ENCODE measurements at places on chromosomes 13 and 19.

DNA sequence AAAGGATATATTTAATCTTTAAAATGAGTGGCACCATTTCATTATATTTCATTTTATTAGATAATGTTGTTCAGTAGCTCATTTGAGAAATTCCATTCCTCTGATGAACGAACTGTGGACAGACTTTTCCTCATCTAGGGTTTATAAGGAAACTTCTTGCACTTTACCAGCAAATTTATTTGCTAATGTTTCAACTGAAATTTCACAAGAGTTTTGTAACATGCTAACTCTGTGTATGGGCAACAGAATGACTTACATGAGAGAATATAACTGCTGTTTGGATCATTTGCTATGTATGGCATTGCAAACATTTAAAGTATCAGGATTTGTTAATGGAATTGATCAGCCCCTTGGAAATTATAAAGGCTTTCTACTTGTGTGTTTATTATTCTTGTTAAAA is 3.7 kb upstream of the IRS2 start:
- DNase-seq: no peak

DNA sequence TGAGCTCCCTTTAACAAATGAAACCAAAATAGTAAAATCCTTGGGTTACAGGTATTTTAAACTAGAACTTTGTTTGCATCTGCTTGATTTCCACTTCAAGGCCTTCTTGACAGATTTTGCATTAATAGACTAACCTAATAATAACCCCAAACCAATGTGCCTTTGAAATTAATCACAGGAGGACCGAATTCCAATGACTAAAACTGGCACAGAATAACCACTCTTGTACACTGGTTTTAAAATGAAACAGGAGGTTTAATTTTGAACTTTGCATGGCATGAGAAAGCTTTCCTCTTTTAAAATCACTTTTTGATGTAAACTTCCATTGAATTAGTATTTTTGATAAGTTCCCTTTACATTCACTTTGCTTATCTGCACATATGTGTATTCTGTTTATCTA is 269.6 kb downstream of the SLITRK5 start:
- DNase-seq: no peak

GRCh38 chr13:43546251-43546650 is 240.5 kb downstream of the ENOX1 start:
- no peak for DNase-seq

DNA sequence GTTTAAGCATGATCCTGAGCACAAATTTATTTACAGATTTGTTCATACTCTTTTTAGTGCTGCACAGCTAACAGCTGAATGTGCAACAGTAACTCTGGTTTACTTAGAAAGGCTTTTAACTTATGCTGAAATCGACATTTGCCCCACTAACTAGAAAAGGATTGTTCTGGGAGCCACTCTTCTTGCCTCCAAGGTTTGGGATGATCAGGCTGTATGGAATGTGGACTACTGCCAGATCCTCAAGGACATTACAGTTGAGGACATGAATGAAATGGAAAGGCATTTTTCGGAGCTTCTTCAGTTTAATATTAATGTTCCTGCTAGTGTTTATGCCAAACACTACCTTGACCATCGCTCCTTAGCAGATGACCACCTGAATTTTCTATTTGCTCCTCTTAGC is 16.0 kb downstream of the ZNF100 start:
- no peak for DNase-seq

- DNase-seq: no peak
Measured at GRCh38 chr13:77387607-77388200, 60.8 kb upstream of the MYCBP2 start.

DNA sequence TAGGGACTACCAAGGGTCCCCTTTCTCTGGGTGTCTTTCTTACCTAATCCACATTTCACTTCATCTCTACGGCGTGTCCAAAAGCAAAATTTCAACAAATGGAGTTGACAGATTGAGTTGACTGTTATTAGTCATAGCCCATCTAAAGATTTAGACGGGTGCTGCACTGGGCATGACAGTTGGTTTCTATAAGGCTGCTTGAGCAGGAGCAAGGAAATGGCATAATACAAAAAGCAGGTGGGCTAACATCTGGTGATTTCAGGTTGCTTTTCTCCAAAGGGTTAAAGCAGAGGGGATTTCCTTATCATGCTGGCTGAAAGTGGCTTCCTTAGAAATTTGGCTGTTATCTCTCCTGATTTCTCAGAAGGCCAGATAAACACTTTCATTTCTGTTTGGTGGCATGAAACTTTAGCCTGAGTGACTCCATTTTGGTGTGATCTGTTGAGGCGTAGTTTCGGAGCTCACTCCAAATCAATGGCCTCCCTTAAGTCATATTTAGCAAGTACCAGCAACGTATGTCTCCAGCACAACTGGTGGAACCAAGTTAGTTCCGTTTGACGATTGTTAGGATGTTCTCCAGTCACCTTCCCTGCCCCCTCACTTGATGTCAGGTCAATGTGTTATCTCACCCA is 440.4 kb downstream of the FGF9 start:
- no peak for DNase-seq

DNA sequence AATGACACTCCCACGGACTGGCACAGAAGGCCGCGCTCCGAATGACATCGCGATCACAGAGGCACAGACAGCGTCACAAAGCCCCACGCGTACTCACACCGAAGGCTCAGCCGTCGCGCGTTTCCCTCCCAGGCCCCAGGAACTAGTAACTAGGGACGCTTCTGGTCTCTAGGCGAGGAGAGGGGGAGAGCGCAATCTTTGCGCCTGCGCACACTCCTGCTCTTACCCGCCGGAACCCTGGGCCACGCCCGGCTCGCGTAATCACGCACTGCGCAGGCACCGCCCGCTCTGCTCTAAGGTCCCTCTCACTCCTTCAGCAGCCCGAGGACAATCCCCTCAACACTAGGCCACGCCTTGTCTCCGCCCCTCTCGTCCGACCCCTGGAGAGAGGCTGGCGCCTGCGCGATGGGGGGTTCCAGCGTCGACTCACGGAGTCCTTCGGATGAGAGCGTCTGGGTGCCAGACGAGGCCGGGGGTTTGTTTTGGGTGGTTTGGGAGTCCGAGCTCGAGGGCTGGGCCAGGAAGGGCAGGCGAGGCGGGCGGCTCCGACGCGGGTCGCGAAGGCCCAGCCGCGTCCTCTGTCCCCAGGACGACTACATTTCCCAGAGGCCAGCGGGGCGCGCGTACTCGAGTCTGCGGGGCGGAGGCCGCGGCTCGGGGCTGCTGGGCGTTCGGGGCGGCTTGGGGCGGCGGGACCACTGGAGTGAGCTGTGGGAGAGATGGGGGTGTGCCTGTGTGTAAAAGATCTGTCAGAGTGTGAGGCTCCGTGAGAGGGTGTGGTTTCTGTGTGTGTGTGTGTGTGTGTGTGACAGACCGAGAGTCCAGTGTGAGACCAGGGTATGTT is at the start of gene ZNF471:
ZNF471 (plus strand) TSS at position 410 of the 844 bp plus-strand sequence. CDS start 3,717 bp downstream, outside the sequence.
- peak; percentile 93 for DNase-seq

DNA sequence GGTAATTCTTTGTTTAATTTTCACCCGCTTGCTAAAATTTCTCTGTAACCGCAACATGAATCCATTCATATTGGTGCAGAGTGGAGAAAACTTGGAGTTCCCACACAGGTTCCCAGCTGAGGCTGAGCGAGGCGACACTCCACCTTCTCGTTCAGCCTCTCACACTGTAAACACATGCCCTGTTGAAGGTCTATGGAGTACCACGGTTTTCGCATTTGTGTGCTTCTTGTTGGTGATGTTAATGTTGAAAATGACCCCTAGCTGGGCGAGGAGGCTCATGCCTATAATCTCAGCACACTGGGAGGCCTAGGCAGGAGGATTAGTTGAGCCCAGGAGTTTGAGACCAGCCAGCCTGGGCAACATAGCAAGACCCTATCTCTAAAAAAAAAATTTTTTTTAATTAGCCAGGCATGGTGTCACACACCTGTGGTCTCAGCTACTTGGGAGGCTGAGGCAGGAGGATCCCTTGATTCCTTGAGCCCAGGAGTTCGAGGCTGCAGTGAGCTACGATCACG is 67.2 kb downstream of the ARHGEF18 start:
- DNase-seq: no peak

GRCh38 chr13:21077788-21078353 is 16.5 kb upstream of the LATS2 start:
- DNase-seq: no peak

- DNase-seq: no peak
Measured at GRCh38 chr13:101951114-101951513, 450.7 kb downstream of the FGF14 start.

- DNase-seq: no peak
Measured at GRCh38 chr13:20291037-20291436, 58.9 kb upstream of the GJB6 start.

DNA sequence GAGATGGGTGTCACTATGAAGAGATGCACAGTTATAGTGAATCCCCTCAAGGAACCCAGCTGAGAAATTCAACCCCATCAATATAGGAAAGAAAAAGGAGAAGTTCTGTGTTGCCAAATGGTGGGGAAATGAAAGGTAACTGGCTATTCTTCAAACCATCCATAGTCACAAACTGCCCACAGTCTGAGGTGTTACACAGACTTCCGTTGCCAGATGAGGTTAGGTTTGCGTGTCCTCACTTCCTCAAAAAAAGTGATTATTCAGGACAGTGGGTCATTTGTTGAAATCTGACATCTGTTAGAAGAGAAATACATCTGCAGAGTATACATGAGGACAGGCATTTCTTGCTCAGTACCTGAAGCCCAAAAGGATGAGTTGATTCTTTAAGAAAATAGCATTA is 9.0 kb downstream of the SIGLEC5 start:
- no peak for DNase-seq

DNA sequence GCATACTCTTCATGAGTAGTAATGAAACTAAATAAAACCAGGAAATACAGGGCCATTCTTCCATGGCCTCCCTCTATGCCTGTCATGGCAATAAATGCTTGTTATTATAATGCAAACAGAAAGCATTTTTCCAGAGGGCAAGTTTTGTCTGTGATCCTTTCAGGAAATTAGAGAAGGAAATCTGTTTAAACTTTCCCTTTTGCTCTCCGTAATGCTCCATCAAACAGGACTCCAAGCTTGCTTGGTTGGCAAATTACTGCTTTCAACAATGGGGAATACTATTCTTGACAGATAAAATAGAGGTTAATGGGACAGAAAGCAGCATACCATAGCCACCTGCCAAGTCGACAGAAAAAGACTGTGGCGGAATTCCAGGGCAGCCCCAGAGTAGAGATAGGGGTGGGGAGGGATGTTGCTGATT is 252.5 kb downstream of the LHFPL6 start:
- no peak for DNase-seq

DNA sequence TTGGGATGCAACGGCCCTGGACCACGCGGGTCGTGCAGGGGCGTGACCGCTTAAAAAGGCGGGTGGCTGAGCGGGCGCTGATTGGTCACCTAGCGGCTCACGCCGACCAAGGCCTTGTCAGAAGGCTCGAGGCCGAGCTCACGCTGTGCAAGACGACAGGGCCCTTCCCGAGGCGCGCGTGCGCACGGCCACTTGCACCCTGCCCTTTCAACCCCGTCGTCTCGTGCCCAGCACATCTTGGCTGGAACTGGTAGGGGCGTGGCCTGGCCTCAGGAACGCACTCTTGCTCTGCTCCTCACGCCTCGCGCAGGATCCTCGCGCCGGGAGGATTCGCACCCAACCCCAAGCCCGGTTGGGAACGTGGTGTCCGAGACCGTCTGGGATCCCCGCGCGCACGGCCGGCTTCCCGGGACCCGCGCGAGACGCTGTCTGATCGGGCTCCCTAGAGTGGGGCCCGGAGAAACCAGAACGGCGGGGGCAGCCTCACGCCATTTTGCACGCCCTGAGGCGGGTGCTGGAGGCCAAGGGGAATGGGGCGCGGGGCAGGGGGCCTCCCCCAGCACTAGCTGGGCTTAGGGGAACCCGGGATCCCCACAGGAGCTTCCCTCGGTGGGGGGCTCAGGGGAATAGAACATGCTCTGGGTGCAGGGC is at the start of gene MEIOSIN:
MEIOSIN (plus strand) TSS at position 280 of the 651 bp plus-strand sequence. CDS start 1,938 bp downstream, outside the sequence.
- no peak for DNase-seq

GRCh38 chr19:4909897-4910593 is 744 bp downstream of the UHRF1 start:
- peak; percentile 95 for DNase-seq

- no peak for DNase-seq
Measured at GRCh38 chr19:35296644-35297514, 4.9 kb downstream of the MAG start.

GRCh38 chr13:99341969-99342722 is 34.9 kb upstream of the GPR183 start:
- no peak for DNase-seq

DNA sequence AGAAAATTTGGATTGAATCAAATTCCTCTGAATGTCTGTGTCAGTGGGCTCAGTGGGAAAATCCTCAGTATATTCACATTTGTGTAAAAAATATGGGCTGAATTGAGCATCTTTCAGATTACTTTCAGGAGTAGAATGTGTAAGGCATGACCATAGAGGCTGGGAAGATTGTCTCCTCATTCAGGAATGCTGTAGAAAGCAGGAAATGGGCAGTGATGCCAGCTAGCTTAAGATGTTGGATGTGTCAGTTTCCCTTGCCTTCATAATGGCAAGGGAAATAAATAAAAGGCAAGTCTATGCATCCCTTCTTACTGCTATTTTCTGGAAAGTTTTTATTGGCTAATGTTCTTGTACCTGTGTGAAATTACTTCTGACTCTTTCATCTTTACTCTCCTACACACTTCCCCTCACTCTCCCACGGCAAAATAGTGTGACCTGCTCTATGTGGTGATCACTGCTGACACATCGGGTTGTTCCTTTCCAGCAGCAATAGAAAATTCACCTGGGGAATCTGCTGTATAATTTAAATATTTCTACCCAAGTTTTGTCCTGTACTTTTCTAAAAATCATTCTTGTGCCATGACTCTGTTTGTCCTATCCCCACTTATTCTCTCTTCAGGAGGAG is 103.2 kb downstream of the LMO7 start:
- DNase-seq: no peak

GRCh38 chr19:49014123-49014869 is 2.6 kb downstream of the LHB start:
- no peak for DNase-seq

DNA sequence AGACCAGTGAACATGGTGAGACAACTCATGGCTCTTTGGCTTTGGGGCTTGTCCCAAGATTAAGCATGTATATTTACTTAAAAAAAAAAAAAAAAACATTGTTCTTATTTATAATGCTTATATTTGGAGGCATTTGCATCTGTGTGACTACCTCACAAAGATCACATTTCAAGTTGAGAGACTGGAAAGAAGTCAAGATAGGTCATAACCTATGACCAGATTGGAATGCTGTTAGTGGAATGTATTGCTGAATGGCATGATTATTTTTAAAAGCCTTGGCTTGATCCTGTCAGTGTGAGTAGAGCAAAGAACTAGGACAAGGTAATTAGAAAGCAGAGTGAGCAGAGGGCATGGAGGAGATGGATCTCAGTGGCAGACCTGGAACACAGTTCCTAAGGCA is 214.6 kb downstream of the OXGR1 start:
- DNase-seq: no peak

GRCh38 chr13:40148101-40148500 is 492.6 kb downstream of the COG6 start:
- no peak for DNase-seq

- DNase-seq: no peak
Measured at GRCh38 chr19:48443731-48444128, 2.1 kb upstream of the GRWD1 start.

DNA sequence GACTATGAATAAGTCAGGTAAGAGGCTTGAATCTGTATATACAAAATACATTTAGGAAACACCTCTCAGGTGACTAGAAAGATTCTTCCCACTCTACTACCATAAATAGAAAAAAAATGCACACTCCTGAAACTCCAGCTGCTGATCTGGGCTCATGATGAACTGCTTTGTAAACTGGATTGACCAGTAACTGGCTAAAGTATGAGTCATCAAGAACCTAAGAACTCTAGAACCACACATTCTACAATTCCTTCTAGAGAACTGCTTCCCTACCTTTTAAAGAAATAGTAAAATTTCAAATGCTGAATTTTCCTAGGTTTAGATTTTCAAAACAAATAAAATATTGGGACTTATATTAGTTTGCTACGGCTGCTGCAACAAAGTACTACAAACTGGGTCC is 55.2 kb downstream of the ELF1 start:
- DNase-seq: no peak
